ENCODE measurements at places on chromosomes 2 and 18.

DNA sequence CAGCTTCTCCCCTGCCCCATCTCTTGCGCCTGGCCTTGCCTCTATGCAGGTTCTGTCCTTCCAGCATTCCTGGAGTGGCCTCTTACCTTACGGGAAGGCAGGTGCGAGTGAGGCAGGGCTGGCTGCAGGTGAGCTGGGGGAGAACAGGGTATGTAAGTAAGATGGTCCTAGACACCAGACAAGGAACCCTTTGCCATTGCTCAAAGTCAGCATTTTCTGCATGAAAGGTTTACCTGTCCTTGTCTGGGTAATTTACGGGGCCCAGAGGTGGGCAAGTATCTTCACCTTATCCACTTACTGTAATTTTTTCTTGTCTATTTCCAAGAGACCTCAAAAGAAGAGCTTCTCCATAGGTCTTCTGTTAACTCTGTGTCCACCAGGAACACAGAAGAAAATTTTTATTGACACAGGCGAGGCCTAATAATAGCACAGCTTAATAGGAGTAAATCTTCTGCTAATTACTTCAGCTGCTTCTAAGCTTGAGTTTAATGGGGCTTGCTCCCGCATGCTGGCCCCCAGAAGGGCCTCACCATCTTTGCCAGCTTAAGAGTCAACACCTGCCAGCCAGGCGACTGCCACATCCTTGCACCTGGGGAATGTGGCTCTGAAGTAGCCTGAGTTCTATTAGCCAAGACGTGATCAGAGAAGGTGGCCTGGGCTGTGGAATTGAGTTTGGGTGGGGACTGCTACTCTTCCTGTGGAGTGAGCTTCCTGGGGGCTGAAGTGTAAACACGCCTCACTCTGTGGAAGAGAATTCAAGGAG, 27.1 kb downstream of the PCARE start:
- no peak for DNase-seq

- no peak for DNase-seq
Observed at GRCh38 chr2:10861765-10862164, 49.2 kb upstream of the PDIA6 start.

DNA sequence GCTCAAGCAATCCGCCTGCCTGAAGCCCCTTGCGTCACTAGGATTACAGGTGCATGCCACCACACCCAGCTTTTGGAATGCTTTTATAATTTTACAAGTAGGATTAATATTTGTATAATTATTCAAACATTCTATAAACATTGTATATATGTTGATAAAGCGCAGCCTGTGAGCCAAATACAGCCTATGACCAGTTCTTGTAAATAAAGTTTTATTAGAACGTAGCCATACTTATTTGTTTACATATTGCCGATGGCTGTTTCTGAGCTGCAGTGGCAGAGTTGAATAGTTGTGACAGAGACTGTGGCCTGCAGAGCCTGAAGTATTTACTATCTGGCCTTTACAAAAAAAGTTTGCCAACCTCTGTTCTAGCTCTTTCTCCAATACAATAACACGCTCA, 232.6 kb downstream of the OTX1 start:
- no peak for DNase-seq

DNA sequence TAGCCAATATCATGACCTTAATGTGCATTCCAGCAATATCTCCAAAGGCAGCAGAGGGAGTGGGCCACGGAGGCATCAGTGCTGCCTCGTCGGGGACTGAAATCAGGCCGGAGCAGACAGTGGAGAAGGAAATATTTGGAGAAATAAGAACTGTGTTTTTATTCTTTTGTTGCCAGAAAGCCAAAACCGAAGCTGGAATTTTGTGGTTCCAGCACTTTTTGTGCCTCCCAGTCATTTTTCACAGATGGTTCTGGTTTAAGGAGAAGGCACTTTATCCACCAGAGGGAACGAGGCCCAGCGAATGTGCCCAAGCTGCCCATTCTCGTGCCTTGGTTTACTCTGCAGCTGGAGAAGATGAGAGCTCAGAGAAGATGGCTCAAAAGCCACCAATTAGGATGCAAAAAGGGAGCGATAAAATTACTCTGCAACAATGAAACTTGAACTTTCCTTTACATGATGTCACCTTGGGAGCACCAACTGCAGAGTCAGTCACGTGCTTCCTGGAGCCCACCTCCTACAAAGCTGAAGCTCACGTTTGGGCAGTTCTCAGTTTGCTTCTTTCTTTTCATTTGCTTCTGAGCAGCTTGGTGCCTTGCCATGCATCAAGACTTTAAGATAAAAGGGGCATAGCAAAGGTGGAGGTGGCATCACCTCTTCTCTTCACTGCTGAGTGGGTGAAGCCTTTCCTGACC, 288.7 kb downstream of the LPIN1 start:
- DNase-seq: no peak

- no peak for DNase-seq
Observed at GRCh38 chr2:191304939-191305875, 60.0 kb downstream of the MYO1B start.

- no peak for DNase-seq
Observed at GRCh38 chr2:41101281-41101680, 649.4 kb upstream of the SLC8A1 start.

- peak; percentile 81 for DNase-seq
Observed at GRCh38 chr2:134245340-134245984, 8.4 kb upstream of the MGAT5 start.

DNA sequence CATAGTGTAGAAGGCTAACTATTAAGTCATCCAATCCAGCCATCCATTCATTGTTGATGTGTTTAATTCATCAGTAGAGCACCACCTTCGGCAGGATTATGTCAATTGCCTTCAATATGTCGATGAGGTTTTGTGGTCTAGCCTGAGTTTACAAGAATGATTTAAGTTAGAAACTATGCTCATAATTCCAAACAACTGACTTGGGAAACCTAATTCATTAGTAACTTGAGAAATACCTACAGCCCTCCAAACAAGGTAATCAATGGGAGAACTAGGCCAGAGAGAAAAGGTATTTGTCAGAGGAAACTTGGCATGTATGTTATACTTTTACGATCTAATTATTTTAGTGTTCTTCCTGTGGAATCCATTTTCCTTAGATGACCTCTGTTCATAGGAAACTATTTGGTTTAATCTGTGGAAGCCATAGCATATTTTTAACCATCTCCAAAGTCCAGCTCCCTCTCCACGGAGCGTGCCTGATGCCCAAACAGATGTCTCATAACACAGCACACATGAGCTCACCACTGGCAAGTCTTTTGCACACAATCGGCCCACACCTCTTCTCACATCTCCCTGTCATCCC, 148.5 kb downstream of the GFPT1 start:
- DNase-seq: no peak

- DNase-seq: no peak
Observed at GRCh38 chr2:60159519-60159918, 393.9 kb downstream of the BCL11A start.

GRCh38 chr2:32931945-32932709, 14.6 kb upstream of the LTBP1 start:
- DNase-seq: no peak

DNA sequence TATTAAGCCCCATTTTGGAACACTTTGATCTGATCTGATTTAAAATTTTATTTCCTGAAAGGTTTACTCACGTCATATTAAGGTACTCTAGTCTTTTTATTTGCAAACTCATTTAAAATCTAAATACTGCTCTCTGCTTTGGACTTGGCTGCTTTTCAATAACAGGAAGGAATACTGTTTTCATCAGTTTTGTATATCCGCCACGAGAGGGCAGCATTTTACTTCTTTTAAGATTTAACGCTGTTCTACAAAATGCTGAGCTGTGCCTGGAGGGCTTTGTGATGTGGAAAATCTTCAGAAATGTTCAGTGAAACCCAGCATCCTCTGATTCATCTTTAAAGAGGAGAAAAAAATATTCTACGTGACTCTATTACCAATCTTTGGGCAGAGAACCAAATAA, 37.5 kb upstream of the SLC38A11 start:
- DNase-seq: peak; percentile 38

- no peak for DNase-seq
Observed at GRCh38 chr2:121400201-121400600, 115.2 kb upstream of the TFCP2L1 start.

GRCh38 chr18:3186678-3187658, 32.8 kb downstream of the MYOM1 start:
- DNase-seq: no peak

- no peak for DNase-seq
Observed at GRCh38 chr2:100367163-100367562, 44.9 kb upstream of the LONRF2 start.

- no peak for DNase-seq
Observed at GRCh38 chr18:9755615-9756014, 47.5 kb downstream of the RAB31 start.

- no peak for DNase-seq
Observed at GRCh38 chr2:9178904-9179571, 27.6 kb upstream of the ASAP2 start.

- DNase-seq: no peak
Observed at GRCh38 chr2:109256111-109256510, 127.1 kb downstream of the SH3RF3 start.

DNA sequence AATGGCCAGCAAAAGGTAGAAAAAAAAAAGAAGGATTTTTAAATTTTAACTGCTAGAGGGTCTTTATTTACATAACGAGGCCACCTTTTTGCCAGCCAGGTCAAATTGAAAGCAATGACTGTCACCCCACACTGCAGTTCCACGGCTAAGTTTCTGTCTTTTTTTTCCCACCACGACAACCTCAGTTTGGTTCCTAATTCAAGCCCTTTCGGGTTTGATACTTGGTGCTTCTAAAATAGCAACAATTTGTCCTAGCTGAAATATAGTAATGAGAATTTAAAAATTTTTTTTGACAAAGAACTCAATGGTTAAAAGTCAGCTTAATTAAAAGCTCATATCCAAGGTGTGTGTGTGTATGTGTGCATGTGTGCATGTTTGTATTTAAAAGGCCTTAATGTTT, 16.4 kb upstream of the NMS start:
- no peak for DNase-seq

DNA sequence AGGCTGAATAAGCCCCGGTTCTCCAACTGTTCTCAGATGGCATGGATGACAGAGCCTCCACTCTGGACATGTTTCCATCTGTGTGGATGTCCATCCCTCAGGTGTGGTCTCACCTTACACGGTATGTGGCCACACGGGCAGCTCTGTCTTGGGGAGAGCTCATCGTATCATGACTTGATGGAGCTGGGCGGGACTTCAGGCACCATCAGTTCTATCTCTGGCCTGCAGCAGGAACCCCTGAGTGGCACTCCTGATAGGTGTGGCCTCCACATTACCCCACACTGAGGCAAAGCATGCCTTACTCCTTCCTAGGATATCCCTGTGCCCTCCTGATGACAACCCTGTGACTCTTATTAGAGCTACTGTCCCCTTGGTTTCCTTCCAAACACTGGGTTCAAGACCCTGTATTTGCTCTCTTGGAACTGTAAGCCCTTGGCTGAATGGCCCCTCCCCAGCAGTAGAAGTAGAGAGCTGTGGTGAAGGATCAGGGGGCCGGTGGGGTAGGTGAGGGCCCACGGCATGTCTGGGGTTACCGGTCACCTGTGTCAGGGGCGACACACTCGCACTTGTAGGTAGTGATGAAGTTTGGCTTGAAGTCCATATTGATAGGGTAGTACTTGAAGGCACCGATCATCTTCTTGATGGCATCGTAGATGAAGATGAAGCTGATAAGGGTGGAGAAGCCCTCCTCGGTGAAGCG, 48.2 kb downstream of the MTHFD2 start:
- no peak for DNase-seq

GRCh38 chr2:88831792-88832248, 140.3 kb downstream of the RPIA start:
- DNase-seq: peak; percentile 68

- no peak for DNase-seq
Observed at GRCh38 chr2:237182422-237183123, 96.9 kb downstream of the COPS8 start.

- no peak for DNase-seq
Observed at GRCh38 chr2:197893403-197894177, 89.2 kb downstream of the PLCL1 start.

- no peak for DNase-seq
Observed at GRCh38 chr2:98037666-98038336, 42.1 kb upstream of the TMEM131 start.

DNA sequence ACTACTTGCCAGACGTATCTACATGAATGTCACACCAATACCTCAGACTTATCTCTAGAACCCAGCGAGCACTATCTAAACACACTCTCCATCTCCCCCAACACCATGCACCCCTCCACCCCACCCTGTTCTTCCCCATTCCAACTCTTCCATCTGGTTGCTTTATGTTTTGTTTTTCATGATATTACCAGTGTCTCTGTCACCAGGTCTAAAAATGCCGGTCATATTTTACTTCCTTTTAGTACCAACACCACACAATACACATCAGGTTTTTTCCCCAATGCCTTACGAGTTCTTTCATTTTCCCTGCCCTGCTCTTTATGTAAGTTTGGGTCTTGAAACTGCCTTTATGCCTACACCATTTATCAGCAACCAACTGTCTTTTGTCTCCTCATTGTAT, 10.2 kb upstream of the ITGA4 start:
- no peak for DNase-seq

DNA sequence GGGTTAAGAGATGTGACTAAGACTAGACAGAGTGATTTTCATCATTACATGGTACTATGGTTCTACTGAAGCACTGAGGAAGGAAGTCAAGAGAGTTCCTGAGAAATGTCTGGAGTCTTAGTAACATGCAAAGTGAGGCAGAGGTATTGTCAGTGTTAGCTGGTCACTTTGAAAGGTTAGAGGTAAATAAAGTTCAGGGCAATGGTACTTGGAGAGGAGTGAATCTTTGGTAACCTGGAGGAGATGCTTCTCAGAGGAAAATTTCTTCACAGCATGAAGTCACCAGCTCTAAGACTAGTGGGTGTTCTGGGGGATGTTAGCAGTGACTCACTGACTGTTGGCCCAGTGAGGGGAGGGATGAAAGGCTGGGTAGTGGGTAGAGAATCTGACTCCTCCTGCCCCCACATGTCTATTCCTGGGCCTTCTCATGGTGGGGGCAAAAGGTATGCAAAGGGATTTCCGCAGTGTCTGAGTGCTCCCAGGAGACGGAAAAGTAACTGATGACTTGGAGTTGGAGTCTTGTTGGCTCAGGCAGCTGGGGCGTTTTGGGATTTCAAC, 23.3 kb upstream of the IL1RN start:
- DNase-seq: peak; percentile 70

DNA sequence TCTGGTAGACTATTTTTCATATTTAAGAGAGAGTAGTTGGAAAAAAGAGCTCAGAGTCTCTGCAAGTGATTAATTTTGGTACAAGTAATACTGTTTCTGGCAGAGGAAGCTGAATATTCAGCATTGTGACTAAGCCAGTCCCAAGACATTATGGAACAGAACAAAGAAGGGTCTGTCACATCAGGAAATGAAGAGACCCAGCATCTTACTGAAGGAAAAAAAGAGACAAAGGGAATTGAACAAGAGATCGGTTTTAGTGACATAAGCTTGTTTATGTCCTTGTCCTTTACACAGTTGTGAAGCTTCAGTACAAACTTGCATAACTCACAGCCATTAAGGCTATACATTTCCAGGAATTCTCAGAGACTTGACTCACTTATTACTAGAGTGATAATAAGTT, 568.5 kb upstream of the SLC8A1 start:
- no peak for DNase-seq

- DNase-seq: no peak
Observed at GRCh38 chr18:75334869-75335268, 92.6 kb downstream of the SMIM21 start.

GRCh38 chr18:73674125-73674865, 473.3 kb downstream of the FBXO15 start:
- no peak for DNase-seq

Measured in activated T-cell treated with anti-CD3 and anti-CD28 coated beads, Interleukin-2, amount 50 U/mL, for 48 hours (primary cell).